Mesenteric fat pad (tissue), 1 donor: ENCODE measurements at places on chromosomes 11 and 22. TPM values are rescaled to one million over a fixed set of nuclear protein-coding genes. Genes with fewer than 3 reads are reported as not detected.

DNA sequence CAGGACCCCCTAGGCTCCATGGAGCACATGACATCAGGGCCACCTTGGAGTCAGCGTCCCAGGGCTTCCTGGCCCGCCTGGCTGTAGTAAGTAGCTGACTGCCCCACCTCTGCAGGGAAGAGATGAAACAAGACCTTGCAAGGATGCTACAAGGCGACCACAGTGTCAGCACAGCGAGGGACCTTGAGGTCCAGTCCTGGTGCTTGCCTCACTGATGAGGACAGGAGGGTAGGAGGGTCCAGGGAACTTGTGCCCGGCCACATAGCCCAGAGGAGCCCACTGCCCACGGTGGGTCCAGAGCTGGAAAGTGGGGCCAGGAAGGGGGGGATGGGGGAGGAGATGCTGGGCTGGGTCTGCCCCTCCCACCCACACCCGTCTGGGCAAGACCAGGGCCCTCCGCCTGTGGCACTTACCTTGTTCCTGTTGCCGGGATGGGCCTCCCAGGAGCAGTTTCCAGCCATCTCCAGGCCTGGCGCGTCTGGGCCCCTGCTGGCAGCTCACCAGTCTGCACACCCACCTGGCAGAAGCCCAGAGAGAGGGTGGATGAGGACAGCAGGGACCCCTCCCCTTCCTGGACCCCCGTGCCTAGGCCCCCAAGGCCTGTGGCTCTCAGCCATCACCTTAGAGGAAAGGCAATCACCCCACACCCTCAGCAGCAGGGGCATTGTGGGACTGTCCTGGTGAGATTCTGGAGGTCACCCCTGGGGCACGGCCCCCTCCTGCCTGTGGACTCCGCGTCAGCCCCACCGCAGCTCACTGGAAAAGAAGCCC lies 3.4 kb downstream of the MRGPRF start:
- no peak for DNase-seq

DNA sequence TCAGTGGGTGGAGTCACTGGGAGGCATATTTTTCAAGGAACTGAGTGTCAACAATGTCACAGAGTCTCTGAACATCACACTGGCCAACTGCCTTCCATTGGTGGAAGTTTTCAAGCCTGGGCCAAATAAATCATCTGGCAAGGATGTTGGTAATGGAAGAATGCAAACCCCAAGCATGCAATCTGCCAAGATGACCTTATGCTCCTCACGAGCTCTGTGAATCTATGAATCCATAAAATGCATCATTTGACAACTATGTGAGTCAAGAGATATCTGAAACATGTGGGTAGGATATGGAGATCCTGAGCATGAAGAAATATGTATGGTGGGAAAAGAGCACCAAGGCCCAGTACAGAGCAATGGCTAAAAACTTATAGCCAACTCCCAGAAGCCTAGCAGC lies 122.2 kb downstream of the PLEKHA7 start:
- no peak for DNase-seq

GRCh38 chr11:86066657-86067008 lies 2.3 kb downstream of the PICALM start:
- no peak for DNase-seq

GRCh38 chr22:31742115-31742514 lies 7.8 kb downstream of the PRR14L start:
- DNase-seq, result no peak

- no peak for DNase-seq
Observed at GRCh38 chr11:117296881-117297280, 5.7 kb downstream of the BACE1-AS start.

DNA sequence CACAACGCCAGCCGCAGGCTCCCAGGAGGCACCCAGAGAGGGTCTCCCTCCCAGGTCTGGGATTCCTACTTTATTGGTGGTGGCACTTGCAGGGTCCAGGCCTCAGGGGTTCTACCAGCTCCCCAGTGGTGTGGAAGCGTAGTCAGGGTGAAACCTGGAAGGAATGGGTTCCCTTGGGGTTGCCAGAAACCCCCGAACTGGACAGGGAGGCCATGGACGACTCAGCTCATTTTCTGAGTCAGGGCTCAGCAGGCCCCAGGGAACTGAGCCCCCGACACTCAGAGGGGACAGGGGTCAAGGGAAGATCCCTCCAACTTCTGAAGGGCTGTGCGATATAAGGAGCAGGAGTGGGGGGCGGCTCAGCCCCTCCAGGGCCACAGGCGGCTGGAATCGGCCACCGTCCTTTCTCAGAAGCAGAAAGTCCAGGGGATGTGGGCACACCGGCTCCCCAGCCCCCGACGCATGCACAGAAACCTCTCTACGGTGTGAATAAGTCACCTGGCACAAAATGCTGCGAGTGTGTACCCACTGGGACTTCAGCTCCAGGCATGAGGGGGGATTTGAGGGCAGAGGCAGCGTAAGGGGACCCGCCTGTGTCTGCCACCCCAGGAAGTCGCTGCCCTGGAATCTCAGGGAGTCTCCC lies 25.1 kb downstream of the MRGPRG start:
- peak; percentile 77 for DNase-seq

DNA sequence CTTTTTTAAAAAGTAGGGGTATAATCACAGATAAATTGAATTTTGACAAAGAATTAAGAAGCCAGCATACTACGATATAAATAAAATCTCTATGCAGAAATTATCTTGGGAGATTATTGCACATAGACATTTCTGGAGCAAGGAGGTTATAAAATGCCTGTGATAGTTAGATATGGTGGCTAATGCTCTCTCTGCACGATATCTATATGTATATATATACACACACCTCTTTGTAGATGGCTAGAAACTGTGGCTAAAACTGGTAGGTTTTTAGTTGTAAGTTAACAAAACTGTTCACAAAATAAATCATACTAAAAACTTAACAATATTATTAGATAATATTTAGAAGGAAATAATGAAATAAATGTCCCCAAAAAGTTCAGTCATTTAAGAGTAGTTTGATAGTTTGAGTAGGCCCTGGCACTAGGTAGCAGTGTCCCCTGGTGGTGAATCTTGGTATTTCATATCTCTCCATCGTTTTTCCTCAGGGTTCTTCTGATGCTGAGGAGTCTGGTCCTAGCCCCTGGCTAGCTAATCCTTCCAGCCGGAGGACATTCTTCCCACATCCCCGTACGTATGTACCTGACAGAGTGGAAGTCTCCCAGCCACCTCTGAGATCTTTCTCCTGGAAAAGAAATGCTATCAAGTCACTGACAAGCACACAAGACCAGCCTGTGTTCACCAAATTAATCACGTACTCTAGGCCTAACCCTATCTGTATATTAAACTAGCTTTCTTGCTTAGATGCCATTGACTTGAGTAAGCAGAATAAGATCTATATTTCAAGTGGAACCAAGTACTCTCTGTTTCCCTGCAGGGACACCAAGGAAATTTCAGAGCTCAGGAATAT lies 32.2 kb downstream of the ART5 start:
- no peak for DNase-seq

The CFAP300 gene
- total RNA-seq, result 3.0 TPM

The OR8B8 gene
- total RNA-seq, result not detected
